ENCODE measurements at places on chromosomes 3 and 15. TPM values are rescaled to one million over a fixed set of nuclear protein-coding genes. Genes with fewer than 3 reads are reported as not detected.

LEKR1 gene
- total RNA-seq, result 0.73 TPM

OXTR gene
- 10.5 TPM for total RNA-seq

MINAR1 gene
- 0.30 TPM for total RNA-seq

FBXL22 gene
- 0.18 TPM for total RNA-seq

GABRA5 gene
- total RNA-seq, result 102 TPM

EXOG gene
- total RNA-seq, result 10.2 TPM

EPB42 gene
- not detected for total RNA-seq

ALS2CL gene
- total RNA-seq, result 10.5 TPM

CCNB2 gene
- 99.0 TPM for total RNA-seq

MME gene
- total RNA-seq, result not detected

DISP2 gene
- total RNA-seq, result 1.0 TPM

ALPK3 gene
- total RNA-seq, result 0.14 TPM

GABRG3 gene
- not detected for total RNA-seq

CCDC54 gene
- not detected for total RNA-seq

NR2E3 gene
- total RNA-seq, result 0.19 TPM

PPP4R2 gene
- total RNA-seq, result 39.9 TPM

PRR23C gene
- total RNA-seq, result not detected

KCNH8 gene
- not detected for total RNA-seq

KLHL40 gene
- total RNA-seq, result not detected

BLOC1S6 gene
- 20.0 TPM for total RNA-seq

PLSCR4 gene
- total RNA-seq, result 9.0 TPM

TNFAIP8L3 gene
- total RNA-seq, result 30.6 TPM

GOLGA6L10 gene
- 0.78 TPM for total RNA-seq

BFSP2 gene
- not detected for total RNA-seq

JMJD7 gene
- 3.4 TPM for total RNA-seq

WDR93 gene
- 0.25 TPM for total RNA-seq

CLRN1 gene
- not detected for total RNA-seq

HEXA gene
- total RNA-seq, result 137 TPM

GHRL gene
- not detected for total RNA-seq

OR4M2 gene
- total RNA-seq, result not detected

SPATA12 gene
- 0.62 TPM for total RNA-seq

SPSB4 gene
- total RNA-seq, result 0.07 TPM

ZPLD1 gene
- total RNA-seq, result not detected

FBXO40 gene
- not detected for total RNA-seq

PP2D1 gene
- total RNA-seq, result not detected

ANKDD1A gene
- 1.7 TPM for total RNA-seq

TRNT1 gene
- 28.8 TPM for total RNA-seq

BNC1 gene
- 0.72 TPM for total RNA-seq

All from A549 treated with Mapracorat at 1 μM for 4 hours (cell line).